Uterus (tissue), 4 donors: ENCODE measurements at places on chromosomes 13 and 19.

- DNase-seq = no peak
These were observed 9.0 kb downstream of the SIGLEC11 start for GRCh38 chr19:49951806-49952478.

- no peak for DNase-seq
These were observed 26.7 kb downstream of the ERCC5 start for GRCh38 chr13:102872531-102872930.

DNA sequence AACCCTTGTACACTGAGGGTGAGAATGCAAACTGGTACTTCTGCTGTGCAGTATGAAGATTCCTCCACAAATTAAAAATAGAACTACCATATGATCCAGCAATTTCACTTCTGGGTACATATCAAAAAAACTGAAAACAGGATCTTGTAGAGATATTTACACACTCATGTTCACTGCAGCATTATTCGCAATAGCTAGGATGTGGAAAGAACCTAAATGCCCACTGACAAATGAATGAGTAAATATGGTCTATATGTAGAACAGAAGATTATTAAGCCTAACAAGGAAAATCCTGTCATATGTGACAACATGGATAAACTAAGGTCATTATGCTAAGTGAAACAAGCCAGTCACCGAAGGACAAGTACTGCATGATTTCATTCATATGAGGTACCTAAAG is 304.7 kb downstream of the ENOX1 start:
- DNase-seq = no peak

DNA sequence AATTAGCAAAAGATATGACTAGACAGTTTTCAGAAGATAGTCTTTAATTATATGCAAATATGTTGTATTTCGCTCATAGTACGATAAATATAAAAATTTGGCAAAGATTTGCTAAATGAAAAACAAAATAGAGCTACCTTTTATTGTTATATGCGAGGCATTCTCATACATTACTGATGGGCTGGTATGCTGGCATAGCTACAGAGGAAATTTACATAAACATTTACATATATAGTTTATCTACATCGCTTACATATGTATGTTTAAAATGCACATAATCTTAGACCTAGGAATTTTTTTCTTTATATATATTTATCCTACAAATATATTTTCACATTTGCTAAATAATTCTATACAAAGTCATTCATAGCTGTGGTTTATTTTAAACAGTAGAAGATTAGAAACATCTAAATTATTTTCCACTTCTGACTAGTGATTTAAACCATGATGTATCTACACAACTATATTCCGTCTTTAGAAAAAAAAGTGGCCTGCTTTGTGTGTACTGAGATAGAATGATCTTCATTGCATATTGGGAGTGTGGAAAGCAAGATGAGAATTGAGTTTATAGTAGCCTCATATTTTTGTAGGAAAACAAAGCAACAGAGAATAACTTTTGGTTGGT is 1345.0 kb upstream of the SLC10A2 start:
- DNase-seq = no peak

DNA sequence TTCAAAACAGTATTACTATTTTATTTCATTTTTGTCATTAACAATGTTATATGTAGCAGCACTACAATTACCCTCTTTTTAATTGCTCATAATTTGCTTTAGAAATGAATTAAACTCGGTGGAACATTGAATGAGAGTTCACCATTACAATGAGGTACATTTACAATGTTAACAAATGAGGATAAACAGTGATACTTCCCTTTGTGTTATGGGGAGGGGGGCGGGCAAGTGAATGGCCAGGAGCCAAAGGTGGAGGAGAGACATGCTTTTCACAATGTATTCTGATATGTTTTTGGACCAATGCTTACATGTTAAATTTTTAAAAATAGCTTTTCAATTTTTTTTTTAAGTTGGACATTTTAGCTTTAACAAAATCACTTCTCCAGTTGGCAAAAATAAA is 34.2 kb downstream of the NALCN start:
- DNase-seq = no peak

DNA sequence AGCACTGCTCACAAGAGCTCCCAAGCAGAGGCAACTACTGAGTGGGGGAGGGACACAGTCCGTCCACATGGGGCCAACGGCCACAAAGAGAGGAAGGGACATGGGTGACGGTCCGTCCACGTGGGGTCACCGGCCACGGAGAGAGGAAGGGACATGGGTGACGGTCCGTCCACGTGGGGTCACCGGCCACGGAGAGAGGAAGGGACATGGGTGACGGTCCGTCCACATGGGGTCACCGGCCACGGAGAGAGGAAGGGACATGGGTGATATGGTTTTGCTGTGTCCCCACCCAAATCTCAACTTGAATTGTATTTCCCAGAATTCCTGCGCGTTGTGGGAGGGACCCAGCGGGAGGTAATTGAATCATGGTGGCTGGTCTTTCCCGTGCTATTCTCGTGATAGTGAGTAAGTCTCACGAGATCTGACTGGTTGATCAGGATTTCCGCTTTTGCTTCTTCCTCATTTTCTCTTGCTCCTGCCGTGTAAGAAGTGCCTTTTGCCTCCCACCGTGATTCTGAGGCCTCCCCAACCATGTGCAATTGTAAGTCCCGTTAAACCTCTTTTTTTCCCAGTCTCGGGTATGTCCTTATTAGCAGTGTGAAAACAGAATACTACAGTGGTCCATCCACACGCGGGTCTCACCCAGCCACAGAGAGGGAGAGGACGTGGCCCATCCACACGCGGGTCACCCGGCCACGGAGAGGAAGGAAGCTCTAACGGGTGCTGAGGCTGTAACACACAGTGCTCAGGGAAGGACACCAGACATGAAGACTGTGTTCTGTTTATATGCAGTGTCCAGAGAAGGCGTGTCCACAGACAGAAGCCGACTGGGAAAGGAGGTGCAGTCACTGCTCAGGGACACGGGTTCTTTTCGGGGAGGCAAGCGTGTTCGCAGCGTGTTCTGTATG is 48.5 kb downstream of the GAS6 start:
- DNase-seq = no peak

DNA sequence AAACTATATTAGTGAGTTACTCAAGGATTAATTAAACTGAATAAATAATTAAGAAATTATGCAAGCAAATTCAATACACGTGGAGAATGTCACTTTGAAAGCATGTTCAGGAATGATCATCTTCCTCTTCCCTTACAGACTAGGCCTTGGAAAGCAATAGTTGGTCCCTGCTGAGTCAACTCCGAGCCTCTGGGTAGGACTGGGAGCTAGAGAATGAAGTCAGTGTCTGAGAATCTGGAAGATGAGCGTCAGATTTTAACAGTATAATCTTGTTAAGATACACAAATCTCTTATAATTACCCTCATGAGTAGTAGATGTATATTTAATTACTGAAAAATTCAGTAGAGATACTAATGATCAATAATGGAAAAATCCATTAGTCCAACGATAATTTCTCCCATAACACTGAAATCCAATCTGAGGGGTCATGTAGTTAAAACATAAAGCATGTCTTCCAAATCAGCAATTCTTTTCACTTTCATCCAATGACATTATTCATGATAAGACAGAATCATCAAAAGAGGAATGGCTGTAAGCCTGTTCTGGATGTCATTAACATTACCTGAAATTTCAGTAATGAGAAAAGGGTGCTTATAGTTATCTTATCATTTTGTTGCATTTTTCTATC is 423.0 kb downstream of the DCT start:
- DNase-seq = no peak
